ENCODE measurements at places on chromosomes 1 and 21.

- DNase-seq = no peak
Measured at GRCh38 chr1:208513799-208514198, 269.6 kb upstream of the PLXNA2 start.

GRCh38 chr1:31669786-31670592, 25.3 kb upstream of the PEF1 start:
- DNase-seq = peak; percentile 61

DNA sequence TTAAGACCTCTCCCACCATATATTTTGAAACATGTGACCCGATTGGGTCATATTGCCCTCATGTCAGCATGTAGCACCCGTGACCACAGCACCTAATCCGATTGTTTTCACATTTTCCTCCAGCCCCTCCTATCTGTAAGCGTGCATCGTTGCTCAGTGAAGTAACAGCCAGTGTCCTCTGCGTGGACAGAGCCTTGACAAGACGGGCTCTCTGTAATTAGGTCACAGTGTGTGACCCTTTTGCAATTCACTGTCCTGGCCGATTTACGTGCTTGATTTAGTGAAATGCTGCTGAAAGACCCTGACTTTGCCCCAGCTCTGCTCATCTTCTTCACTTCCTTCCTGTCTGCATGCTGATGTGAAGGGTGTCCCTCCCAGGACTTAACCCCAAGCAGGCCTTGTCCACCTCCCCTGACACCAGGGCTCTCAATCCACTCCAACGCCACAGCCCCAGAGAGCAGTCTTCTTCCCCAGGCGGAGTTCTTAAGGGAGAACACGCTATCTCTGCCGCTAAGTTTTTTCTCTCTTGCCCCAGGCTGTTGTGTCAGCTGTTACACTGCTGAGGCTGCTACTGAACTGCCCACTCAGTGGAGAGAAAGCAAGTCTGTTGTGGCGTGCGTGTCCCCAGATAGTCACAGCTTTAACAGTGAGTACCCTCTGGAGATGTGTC, 19.4 kb downstream of the URB2 start:
- DNase-seq = no peak

DNA sequence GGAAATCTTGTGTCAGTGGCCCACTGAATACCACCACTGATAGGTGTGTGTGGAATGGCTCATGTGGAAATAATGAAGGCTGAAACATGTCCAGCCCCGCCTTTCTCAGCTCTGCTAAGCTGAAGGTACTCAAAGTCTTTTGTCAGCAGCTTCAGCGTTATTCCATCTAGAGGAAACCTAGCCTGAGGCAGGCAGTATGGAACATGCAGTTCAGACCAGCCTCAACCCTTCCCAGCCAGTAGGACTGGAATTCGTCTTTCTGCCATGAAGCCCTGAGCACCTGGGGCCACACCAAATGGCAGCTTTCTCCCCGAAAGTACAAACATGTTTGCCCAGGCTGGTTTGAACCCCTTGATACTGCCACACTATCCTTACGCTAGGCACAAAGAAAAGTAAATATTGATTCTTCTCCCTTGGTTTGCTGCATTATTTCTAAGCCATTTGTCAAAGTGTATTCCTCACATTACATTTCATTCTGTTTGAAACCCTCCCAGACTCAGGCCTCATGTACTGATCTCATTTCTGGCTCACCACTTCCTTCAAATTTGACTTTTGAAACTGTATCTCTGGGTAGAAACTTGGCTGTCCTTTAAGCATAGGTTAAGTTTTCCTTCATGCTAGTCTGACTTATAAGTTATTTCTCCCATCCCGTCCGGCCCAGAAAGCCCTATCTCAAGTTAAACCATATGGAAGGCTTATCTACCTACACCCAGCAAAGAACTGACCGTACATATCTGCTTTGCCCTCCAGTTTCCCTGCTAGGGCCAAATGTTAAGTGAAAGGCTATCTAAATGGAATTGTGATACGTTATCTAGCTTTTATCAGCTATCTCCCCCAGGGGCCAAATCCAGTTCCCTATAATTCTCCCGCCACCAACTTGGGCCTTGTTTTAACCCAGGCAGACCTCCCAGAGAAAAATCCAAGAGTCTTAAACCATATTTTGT, 45.7 kb upstream of the HOOK1 start:
- DNase-seq = no peak

- DNase-seq = no peak
Measured at GRCh38 chr1:33634806-33635205, 162.4 kb downstream of the ZSCAN20 start.

GRCh38 chr1:2583871-2584351, 2.7 kb upstream of the PRXL2B start:
- no peak for DNase-seq

DNA sequence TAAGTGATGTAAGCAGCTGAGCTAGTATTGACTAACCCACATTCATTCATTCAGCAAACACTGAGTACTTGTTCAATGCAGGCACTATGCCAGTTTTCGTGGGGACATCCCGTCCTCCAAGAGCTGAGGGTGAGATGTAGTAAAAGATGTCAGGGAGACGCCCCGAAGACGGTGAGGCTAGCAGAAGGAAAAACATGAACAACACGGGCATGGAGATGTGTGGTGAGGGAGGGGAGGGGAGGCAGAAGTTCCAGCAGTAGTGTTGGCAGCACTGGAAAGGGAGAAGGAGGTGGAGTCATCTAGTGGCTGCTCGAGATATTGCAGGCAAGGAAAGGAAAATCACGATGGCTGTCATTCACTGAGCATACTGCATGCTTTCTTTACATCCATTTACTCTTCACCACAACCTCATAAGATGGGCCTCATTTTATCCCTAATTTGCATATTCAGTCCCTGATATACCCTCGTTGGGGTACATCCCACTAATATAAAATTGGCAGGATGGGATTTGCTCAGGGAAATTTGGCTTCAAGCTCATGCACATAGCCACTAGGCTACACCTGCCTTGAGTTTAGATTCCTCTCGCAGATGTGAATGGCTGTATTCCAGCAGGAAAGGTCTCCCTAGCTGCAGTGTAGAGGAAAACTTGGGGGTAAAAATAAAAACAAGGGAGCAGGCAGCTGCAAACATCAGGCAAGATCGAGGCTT, 14.5 kb downstream of the PDZK1IP1 start:
- peak; percentile 36 for DNase-seq

DNA sequence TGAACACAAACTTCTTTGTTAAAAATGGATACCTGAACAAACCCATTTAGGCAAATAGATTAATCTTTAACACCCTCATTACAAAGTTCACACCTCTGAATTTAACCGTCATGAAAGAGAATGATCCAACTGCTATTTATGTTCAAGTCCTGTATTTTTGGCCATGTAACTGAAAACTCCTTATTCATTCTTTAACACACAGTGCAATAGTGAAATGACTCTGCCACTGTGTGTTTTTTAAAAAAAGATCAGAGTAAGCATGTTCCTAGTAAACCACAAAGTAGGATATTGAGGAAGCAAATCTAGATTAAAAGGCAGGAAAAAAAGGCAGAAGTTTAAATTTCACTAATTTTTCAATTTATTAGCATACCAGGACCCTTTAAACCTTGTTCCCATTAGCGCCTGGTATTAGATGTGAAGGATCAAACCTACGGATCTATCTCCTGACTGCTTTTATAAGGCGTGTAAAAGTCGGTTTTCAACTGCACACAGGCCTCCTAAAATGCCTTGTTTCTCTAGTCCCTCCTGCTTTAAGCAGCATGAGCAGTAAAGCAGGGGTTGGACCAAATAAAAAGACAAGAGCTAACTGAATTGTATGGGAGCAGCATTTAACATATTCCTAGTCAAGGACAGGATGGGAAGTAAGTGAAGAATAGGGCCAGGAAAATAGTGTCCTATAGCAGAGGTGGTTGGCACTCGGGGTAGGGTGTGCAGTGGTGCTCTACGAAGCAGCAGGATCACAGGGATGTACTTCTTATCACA, 33.4 kb downstream of the NUCKS1 start:
- no peak for DNase-seq

DNA sequence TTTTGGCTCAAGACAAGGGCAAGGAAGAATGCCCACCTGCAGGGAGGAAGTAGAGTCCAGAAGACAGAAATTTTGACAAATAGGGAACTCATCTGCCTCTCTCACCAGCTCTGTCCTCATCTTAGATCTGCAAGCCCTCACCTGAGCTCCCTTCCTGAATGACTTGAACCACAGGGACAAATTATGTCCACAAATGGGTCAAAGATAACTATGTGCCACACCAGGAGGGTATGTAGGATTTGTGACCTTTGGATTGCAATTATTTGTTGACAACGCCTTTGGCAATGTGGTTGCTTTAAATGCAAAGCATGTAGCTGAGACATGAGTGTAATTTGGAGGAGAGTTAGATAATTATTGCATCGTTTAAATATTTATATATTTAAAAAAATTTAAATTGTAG, 79.5 kb downstream of the GRIK1 start:
- no peak for DNase-seq

- peak; percentile 94 for DNase-seq
Measured at GRCh38 chr1:230849451-230850224, 18.7 kb downstream of the C1orf198 start.

- DNase-seq = no peak
Measured at GRCh38 chr1:52825868-52826267, 16.7 kb upstream of the ZYG11A start.

GRCh38 chr1:41941381-41941780, 22.7 kb upstream of the HIVEP3 start:
- no peak for DNase-seq

- no peak for DNase-seq
Measured at GRCh38 chr1:230855886-230856285, 12.4 kb downstream of the C1orf198 start.

DNA sequence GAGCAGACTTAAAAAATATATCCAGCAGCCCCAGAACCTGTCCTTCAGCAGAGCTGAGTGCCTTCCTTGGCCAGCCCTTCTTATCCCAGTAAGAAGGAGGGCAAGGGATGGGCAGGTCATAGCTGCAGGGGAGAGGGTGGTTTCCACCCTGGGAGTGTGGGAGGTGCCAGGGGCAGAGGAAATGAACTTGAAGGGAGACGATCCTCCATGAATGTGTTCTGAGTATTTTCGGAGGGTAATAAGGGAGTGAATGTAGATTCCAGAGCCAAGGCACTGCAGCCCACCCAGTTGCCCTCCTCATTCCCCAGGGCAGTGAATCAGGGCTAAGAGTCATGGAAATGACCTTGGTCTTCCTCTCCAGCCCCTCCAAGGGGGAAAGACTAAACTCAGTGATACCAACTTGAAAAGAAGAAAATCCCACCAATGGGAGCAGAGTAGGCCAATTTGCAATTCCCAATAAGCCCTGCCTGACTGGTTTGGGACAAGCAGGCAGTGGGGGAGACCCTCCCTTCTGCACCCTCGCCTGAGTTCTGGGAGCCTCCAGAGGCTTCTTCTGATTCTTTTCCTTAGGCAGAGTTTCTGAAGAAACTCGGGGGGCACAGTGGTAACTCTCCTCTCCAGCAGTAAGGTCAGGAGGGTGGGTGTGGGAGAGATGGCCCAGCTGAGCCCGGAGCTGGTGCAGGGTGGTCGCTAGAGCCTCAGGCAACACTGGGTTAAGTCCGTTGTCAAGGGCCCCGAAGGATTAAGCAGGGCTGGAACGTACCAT, 4.2 kb downstream of the MYOG start:
- no peak for DNase-seq

DNA sequence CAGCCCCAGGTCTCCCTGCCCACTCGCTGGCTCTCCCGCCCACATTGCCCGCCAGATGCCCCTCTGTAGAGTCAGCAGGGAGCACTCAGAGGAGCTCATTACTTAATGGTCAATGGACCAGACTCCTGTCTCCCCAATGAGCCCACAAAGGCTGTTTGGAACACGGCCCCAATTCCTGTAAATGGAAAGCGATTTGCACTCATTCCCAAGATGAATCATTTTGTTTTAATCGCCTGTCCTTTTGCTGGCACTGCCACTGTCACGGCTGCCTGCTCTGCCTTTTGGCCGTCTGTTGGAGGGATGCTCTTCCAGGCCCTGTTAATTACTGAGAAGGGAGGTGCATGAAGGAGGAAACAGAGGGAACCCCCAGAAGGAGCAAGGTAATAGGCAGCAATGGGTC, 44.8 kb upstream of the ATP2B4 start:
- DNase-seq = no peak

- no peak for DNase-seq
Measured at GRCh38 chr1:34470401-34470800, 284.4 kb upstream of the GJB5 start.

DNA sequence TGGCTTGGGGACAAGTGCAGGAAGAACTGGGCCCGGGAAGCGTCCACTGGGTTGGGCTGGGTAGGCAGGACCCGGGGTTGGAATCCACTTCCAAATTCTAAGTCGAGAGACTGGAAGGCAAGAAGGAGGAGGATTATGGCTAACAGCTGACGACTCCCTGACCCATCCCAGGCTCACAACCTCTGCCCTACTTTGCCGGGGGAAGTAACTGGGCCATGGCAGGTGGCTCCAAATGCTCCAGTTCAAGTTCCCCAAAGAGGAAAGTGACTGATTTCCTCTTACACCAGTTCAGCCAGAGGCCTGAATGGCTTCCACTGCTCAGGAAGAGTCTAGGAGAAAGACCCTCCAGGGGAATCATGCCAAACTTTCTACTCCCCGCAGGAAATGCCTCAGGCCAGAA, 11.4 kb downstream of the EMC1 start:
- DNase-seq = no peak

- no peak for DNase-seq
Measured at GRCh38 chr1:167515893-167516321, 2.4 kb downstream of the CD247 start.

GRCh38 chr1:116572771-116573430, 2.1 kb upstream of the CD58 start:
- no peak for DNase-seq

- peak; percentile 89 for DNase-seq
Measured at GRCh38 chr1:77370583-77371306, 88.9 kb downstream of the AK5 start.

GRCh38 chr1:202568410-202568809, 141.8 kb downstream of the SYT2 start:
- no peak for DNase-seq

- DNase-seq = peak; percentile 21
Measured at GRCh38 chr1:224433701-224434672, 610 bp downstream of the WDR26 start.

GRCh38 chr1:198805498-198806151, 166.8 kb downstream of the PTPRC start:
- DNase-seq = no peak

GRCh38 chr1:116228511-116228910, 117.3 kb downstream of the MAB21L3 start:
- DNase-seq = no peak

- no peak for DNase-seq
Measured at GRCh38 chr1:7236844-7237515, 451.7 kb downstream of the CAMTA1 start.

DNA sequence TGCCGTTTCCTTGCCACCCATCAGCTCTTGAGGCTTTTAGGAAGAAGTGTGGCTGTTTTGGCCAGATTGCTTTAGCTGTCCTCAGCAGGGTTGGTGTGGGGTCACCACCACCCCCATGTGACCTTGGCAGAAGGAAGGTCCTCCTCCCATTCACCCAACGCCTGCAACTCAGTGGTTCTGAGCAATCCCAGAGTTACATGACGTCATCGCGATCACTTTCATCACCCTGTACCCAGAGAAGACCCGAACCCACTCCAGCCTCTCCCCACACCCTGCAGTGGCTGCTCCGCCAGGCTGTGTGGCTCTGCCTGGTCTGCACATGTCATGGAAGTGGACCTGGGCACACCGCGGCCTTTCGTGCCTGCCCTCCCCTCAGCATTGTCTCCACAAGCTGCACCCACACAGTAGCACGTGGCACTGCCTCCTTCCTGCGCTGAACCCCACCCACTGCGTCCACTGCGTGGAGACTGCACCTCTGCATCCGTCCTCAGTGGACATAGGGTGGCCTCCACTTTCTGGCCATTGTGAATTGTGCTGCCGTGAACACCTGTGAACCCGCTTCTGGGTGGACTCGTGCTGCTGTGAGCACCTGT, 16.5 kb downstream of the FAAP20 start:
- no peak for DNase-seq

Measured in fibroblast of gingiva (primary cell).